Stimulated activated naive CD8-positive, alpha-beta T cell treated with anti-CD3 and anti-CD28 coated beads, Interleukin-15, amount 100 ng/mL, for 72 hours (primary cell): ENCODE measurements at places on chromosomes 7 and 10.

DNA sequence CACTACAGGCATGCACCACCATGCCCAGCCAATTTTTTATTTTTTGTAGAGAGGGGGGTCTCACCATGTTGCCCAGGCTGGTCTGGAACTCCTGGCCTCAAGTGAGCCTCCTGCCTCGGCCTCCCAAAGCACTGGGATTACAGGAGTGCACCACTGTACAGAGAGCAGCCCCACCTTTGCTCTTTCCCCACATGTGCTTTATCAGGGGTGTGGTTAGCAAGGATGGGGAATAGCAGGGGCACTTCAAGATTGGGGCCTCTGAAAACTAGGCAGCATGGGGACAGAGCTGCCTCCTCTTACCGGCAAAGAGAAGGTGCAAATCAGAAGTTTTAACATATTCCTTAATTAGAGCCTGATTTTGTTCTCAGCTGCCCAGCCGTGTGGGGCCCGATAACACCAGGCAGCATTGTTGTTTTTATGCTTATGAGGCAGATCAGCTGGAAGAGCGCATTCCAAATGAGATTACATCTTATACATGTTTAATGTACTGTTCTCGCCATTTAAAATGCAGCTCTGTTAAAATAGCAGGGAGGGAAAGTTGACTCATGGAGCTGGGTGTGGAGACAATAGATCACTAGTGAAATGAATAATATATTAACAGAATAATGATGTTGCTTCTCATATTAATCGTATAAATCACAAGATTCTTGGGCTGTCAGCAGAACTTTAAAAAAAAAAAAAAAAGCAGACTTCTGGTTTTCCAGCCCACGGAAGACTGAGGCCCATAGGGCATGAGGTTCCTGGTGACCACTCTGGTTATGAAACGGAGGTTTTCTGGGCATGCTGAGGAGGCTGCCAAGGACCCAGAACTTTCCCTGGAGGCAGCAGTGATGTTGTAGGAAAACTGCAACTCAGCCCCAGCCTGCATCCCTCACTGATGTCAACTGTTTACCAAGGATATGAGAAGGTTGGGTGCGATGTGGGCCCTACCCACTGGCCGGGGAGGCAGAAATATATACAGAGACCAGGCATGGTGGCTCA, 62.5 kb downstream of the TMEM130 start:
- no peak for DNase-seq

GRCh38 chr10:78634835-78635234, 433.9 kb upstream of the ZMIZ1 start:
- no peak for DNase-seq

GRCh38 chr10:114743521-114744231, 77.9 kb upstream of the FHIP2A start:
- DNase-seq: no peak

- DNase-seq: peak; percentile 3
Measured at GRCh38 chr10:28788252-28788651, 110.9 kb downstream of the BAMBI start.
